ENCODE measurements at places on chromosomes 12 and 14.

DNA sequence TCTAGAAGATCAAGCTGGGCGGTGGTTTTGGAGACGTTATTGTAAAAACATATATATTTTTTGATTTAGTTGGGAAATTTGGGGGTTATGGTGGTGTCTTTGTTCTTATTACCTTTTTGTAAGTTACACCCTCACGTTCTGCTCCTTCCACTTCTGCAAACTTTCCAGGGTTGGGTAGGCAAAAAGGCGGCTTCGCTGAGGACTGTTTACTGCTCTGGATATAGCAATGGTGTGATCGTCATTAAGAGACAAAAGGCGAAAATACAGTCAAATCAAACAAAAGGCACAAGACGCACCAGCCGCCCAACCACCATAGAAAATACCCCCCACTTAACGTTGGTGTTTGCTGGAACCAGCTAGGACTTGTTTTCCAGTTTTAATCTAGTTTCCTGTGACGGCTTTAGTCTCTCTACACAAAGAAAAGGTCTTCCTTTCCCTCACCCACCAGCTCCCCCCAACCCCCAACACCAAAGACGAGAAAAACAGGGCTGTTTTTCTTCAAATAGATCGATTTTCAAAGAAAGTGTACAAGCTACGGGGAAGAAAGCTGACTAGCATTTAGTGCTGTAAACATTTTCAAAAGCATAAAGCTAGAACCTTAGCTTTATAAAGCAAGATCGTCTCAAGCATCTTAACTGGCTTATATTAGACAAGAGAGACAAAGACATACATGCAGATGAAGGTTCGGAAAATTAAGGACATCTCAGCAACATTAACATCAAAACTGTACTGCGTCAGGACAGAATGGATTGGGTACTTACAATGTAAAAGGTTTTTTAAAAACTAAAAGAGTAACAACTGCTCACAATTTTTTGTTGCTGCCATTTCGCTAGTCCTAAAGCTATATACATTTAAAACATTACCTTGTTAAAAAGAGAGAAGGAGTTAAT is 2.0 kb upstream of the SETD1B start:
- no peak for DNase-seq

- no peak for DNase-seq
These were observed 27.2 kb downstream of the ELK3 start for GRCh38 chr12:96221391-96221790.

DNA sequence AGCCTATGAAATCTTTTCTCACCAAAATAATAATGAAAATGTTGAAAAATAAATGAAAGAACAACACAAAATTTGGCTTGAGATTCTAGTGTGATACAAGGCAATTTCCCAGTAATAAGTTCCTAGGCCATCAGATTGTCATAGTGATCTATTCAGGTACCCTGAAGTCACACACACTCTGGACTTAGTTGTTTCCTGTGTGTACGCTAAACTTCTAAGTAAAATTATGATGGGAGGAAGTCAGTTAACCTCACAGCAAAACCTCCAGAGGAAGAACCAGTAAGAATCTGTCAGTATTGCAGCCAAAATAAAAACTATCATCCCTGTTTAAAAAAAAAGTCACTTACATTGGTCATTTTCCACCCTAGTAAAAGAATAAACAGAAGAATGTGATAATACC is 81.9 kb downstream of the DBX2 start:
- no peak for DNase-seq

GRCh38 chr12:1629338-1630132 is 504 bp downstream of the WNT5B start:
- no peak for DNase-seq

GRCh38 chr12:14614704-14615121 is 47.0 kb upstream of the PLBD1 start:
- DNase-seq = no peak

DNA sequence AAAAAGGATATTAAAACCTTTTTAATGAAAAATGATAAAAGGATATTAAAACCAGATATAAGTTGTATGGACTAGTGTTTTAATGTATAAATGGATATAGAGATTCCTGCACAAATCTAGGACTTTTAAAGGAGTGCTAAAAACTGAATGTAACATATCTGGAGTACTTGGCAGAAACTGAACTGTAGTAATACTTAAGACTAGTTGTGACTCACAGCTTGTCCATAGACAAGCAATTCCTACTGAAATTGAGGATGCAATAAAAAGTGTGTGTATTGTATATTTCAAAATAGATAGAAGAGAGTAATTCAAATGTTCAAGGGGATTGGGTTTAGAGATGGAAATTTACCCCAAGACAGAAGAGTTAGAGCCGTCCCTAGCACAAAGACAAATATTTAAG is 59.6 kb downstream of the FBXO33 start:
- no peak for DNase-seq

GRCh38 chr14:58882577-58883018 is 244.8 kb downstream of the DACT1 start:
- DNase-seq = no peak

GRCh38 chr12:76313299-76313698 is 34.9 kb downstream of the BBS10 start:
- no peak for DNase-seq

DNA sequence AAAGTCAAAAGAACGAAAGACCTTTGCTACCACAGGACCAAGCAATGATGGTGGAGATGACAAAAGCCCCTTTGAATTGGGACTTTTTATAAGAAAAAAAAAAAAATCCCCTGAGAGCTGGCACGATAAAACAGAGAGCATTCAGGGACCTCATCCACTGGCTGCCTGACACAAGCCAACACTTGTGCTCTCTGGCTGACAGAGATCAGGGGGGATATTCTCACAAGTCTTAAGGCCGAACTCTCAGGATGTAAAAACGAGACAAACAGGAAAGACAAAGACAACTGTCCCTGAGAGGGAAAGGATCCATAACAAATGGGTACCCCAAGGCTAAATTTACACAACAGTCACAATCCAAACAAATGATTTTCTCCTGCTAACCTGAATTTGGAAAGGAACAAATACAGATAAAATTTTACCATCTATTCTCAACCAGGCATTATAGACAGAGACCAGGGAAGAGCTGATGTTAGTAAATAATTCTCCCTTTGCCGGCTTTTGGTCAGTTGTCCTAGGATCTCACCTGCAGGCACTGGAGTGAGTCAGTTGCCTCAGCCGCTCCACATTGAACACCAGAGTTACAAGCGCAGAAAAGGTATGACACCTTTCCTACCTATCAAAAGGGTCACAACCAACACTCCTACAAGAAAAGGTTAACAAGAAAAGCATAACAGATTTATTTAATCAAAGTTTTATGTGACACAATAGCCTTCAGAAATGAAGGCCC is 37.9 kb upstream of the GARIN6 start:
- no peak for DNase-seq

- no peak for DNase-seq
These were observed 25.0 kb upstream of the APPL2 start for GRCh38 chr12:105261010-105261409.

DNA sequence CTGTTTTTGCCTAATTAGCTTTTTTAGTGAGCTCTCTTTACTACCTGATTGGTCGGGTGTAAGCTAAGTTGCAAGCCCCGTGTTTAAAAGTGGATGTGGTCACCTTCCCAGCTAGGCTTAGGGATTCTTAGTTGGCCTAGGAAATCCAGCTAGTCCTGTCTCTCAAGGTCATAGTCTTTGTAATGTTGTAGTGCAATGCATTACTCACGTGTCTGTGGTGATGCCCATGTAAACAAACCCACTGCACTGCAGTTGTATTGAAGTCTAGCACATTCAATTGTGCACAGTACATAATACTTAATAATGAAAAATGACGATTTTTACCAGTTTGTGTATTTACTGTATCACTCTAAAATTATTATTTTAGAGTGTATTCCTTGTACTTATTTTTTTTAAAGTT is 335.5 kb downstream of the NUAK1 start:
- DNase-seq = no peak
